ENCODE measurements at places on chromosomes 5 and 9.

- DNase-seq = no peak
Measured at GRCh38 chr9:100448266-100448665, 21.3 kb downstream of the MSANTD3 start.

- DNase-seq = no peak
Measured at GRCh38 chr9:82404881-82405280, 416.3 kb downstream of the SPATA31D1 start.

DNA sequence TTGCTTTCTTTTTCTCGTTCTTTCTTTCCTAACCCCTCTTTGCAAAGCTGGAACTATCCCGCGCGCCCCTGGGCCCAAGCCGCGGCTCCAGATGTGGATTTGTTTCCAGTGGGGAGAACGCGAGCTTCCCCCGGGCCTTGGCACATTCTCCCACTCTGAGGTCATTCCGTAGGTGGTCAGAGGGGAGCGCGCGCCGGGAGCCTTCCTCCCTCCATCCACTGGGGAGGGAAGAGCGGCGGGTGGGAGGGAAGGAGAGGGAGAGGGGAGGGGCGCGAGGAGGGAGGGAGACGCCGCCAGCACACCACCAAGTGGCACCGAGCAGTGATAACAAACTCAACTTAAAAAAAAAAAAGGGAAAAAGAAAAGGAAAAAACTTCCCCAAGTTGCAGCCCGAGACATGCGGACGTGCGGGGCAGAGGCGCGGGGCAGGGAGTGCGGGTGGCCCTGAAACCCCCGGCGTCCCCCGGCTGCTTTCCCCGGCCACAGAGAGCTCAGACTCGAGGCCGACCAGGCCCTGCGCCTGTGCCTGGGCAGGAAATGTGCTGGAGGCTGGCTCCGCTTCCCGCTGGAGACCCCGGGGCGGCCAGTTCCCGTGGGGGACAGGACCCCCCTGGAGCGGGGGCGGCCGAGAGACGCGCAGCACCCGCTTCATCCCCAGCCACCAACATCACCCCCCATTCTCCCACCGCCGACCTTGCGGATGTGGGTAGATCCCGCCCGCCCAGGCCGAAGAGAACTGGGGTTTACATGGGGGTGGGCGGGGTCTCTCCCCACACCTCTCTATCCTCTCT, 3.1 kb downstream of the IER5L start:
- DNase-seq = no peak

GRCh38 chr5:65338606-65339151, 143.0 kb downstream of the ADAMTS6 start:
- DNase-seq = no peak

DNA sequence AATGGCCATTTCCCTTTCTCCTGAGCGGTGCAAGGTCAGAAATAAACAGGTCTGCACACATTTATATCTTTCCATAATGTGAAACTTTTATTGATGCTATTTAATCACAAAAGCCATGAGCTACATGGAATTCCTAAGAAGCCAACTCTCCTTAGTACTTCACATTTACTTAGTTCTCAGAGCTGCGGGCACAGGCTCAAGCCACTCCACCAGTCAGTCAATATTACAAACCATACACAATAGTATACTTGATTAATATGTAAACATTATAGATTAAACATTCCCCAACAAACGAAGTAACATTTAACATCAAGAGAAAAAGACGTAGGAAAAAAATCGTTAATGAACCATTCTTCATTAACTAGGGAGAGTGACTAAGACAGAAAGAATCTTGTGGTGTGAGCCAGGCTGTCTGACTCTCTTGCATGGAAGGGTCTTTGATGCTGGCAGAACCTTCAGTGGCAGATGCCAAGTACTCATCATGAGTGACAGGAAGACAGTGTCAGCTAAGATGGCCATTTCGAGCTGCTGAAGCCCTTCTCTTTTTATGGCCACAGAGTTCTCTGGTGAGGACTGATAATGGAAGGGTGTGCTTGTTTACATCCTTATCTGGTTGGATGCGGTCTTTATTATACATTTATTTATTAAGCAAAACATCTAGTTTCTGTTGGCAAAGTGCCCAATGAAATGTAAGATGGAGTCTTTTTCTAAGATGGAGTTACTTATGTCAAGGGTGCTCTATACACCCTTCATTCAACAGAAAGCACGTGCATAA, 115.5 kb upstream of the TUT7 start:
- DNase-seq = no peak

GRCh38 chr5:111673891-111674626, 82.9 kb downstream of the NREP start:
- DNase-seq = no peak

- DNase-seq = no peak
Measured at GRCh38 chr5:57215629-57216195, 41.9 kb downstream of the GPBP1 start.

GRCh38 chr5:95701074-95701473, 18.3 kb upstream of the SPATA9 start:
- DNase-seq = no peak

DNA sequence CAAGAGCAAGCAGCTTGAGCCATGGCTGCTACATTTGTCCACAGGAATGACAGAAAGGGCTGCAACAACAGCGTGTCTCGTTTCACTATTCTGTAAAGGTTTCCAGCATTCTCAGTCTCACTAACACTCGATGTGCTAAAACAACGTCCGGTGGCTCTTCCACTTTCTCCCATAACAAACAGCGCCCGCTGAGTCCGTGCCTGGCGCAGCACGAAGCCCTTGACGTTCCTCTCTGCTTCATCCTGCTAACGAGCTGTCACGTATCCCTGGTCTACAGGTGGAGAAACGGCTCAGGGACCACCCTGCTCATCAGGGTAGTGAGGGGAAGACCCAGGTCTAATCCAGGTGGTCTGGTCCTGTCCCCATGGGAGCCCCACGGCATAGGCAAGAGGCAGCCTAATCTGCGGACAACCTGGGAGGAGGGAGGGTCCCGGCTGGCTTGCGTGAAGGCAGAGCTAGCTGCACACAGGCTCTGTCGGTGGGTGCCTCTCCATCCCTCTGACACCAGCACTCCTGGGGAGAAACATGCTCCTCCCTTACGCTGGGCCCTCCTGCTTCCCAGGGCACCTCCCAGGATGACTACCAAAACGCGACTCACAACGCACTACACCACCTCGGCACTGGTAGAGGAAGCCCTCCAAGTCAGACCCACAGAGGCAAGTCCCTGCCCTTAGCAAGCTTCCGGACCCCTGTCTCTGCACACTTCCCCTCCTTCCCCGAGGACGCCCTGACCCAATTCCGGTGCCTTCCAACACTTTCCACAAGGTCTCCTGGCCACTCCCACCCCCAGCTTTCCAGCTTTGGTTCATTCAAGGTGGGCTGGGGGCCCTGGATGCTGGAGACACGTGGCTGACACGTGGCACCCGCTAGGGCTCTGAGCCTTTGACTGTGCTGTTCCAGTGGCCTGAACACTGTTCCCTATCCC, 43.3 kb downstream of the VAV2 start:
- no peak for DNase-seq

DNA sequence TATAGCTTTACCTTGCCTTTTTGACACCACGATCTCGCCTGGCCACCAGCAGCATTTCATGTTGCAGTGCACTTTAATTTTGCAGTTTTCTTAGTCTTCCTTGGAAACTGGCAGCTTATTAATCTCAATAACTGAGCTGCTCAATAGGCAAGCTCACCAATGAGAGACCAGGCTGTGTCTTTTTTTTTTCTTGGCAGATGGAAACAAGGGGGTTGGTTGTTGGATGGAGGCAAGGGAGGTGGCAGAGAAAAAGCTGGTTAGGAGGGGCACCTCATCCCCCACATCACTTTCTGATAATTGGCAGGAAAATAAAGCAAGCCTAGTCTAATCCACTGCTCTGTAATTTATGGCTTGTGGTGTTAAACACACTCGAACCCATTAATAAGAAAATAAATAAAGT, 324.5 kb upstream of the WWC1 start:
- no peak for DNase-seq

GRCh38 chr5:140328036-140328764, 18.2 kb downstream of the HBEGF start:
- DNase-seq = no peak

DNA sequence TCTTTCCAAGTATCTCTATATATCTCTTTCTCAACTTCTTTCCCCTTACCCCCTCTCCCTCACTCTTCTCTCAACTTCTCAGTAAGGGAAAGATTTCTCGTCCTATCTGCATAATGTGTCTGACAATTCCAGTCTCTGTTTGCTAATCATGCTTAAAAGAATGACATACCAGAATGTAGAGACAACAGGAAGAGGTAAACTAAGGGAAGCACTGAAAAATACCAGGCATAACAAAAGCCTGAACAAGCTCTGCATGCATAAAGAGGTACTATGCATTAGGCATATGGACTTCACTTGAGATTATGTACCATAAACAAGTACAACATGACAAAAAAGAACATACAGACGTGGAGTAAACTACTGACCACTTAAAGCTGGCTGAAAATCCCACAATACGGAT, 62.6 kb downstream of the SEMA5A start:
- no peak for DNase-seq

DNA sequence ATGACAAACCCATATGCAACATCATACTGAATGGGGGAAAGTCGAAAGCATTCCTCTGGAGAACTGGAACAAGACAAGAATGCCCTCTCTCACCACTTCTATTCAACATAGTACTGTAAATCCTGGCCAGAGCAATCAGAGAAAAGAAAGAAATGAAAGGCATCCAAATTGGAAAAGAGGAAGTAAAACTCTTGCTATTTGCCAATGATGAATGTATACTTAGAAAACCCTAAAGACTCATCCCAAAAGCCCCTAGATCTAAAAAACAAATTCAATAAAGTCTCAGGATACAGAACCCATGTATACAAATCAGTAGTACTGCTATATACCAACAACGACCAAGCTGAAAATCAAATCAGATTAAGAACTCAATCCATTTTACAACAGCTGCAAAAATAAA, 66.9 kb downstream of the SPATA31C2 start:
- no peak for DNase-seq

- no peak for DNase-seq
Measured at GRCh38 chr5:122704247-122705036, 70.4 kb upstream of the SNX2 start.

DNA sequence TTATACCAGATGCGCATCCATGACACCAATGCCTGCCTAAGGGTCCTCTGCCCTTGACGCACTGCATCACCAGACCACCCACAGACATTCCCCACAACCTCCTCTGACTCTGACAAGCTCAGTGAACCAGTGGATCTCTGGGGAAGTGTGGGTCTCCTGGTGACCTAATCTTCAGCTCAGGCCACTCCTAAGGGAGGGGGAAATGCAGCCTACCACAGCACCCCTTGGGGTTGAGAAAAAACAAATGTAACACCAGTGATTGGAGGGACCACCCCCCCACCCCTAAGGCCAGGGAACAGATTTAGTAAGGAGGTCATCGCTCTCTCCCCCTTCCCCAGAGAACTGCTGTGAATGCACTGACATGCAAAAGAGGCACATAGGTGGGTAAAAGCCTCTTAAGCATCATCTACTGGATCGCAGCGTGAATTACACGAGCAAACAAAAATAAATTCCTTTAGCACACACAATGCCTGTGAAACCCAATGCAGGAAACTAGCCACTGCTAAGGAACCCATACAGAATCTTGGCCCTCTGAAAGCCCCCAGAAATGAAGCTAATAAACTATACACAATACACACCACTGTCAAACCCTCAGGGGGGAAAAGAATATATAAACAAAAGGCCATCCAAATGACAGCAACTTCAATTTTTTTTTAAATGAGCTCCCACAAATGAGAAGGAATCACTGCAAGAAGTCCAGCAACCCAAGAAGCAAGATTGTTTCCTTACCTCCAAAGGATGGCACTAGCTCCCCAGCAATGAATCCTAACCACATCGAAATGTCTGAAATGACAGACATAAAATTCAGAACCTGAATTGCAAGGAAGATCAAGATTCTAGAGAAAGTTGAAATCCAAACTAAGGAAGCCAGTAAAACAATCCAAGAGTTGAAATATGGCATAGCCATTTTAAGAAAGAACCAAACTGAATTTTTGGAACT, 513.7 kb upstream of the PTGER4 start:
- no peak for DNase-seq

DNA sequence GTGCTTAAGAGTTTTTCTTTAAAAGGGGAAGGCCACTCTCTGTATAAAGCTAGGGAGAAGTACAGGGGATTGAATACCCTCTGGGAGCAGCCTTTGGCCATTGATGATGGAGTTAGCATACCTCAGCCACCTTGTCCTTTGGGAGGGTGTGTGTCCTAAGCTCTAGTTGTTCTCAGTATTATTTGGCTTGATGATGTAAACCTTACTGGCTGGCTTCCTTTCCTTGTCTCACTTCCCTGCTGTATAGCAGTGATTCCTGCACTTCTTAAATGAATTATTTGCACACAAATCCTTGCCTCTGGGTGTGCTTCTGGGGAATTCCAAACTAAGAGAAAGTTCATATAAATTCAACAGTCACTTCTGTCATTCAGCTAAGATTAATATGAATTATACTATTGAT, 234.9 kb upstream of the RIOK2 start:
- no peak for DNase-seq

- DNase-seq = no peak
Measured at GRCh38 chr9:31210978-31211570, 1173.4 kb upstream of the ACO1 start.

DNA sequence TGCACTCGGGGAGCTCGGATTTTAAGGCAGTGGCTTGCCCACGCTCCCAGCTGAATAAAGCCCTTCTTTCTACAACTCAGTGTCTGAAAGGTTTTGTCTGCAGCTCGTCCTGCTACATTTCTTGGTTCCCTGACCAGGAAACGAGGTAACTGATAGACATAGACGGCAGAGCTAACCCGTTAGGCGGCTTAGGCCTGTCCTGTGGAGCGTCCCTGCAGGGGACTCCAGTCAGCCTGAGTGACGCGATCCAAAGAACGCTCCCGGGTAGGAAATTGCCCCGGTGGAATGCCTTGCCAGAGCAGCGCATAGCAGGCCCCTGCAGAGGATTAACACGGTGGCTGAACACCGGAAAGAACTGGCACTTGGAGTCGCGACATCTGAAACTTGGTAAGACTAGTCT, 1.8 kb upstream of the SELENOP start:
- no peak for DNase-seq

DNA sequence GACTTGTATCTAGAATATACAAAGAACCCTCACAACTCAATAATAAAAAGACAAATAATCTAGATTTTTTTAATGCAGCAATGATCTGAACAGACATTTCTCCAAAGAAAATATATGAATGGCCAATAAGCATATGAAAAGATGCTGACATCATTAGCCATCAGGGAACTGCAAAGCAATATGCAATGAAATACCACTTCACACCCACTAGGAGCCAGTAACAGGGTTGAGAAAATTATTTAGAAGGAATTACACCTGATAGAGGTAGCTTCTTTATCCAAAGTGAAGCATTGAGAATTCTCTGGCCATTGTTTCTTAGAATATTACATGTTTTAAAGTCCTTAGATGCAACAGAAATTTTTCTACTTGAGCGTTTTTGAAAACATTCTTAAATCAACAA, 316.9 kb downstream of the KCNN2 start:
- no peak for DNase-seq

- DNase-seq = no peak
Measured at GRCh38 chr9:34170237-34170991, 8.4 kb upstream of the UBAP1 start.

- no peak for DNase-seq
Measured at GRCh38 chr5:102554728-102555127, 55.9 kb upstream of the SLCO6A1 start.

- peak; percentile 24 for DNase-seq
Measured at GRCh38 chr5:10633271-10634049, 69.6 kb downstream of the ANKRD33B start.
